ENCODE measurements at places on chromosomes 4 and X. TPM values are rescaled to one million over a fixed set of nuclear protein-coding genes. Genes with fewer than 3 reads are reported as not detected.
A peak's percentile ranks its signal among the peaks of the same experiment; 100 is the strongest.

Gene TMEM150C
- total RNA-seq, result 10.2 TPM

GRCh38 chr4:25953740-25954139 is 39.7 kb downstream of the SMIM20 start:
- no peak for DNase-seq

GRCh38 chrX:50567636-50568035 is 97.0 kb upstream of the DGKK start:
- DNase-seq, result no peak

Gene PRDM8
- total RNA-seq, result 7.5 TPM

GRCh38 chr4:141306331-141306730 is 85.6 kb downstream of the ZNF330 start:
- DNase-seq, result no peak

GRCh38 chr4:29704059-29704458 is 1016.1 kb upstream of the PCDH7 start:
- DNase-seq, result no peak

DNA sequence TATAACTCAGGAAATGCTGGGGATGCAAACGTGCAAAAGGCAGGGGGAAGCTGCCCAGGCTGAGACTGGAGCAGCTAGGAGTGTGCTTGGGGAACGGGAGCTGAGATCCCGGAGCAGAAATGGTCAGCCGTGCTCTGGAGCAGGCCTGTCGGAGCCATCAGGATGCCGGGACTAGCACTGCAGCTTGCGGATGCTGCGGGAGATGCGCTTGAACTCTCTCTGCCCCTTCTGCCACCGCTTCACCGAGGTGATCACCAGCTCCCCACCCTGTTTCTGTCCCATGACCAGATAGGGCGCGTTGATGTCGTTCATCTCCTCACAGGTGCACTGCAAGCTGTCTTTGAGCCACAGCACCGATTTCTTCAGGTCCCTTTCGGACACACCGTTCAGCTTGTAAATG is 7.6 kb downstream of the SFRP2 start:
- DNase-seq, result no peak

Gene SPANXD
- not detected for total RNA-seq

GRCh38 chrX:20364238-20364637 is 97.5 kb upstream of the RPS6KA3 start:
- no peak for DNase-seq

DNA sequence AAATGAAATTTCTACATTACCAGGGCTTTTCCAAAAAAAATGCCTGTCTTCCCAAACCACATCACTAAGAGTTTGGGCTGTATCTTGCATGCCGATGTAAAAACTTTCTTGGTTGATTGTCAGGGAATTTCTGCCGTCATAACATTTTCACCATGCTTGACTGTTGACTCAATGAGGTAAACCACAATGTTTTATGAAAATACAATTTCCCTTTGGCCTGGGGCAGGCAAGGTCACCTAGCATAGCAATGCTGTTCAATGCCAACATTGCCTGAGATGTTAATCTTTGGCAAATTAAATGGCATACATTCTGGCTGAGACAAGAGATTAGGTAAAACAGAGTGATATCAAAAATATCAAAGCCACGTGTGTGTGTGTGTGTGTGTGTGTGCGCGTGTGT is 137.1 kb upstream of the TBL1X start:
- DNase-seq, result no peak

DNA sequence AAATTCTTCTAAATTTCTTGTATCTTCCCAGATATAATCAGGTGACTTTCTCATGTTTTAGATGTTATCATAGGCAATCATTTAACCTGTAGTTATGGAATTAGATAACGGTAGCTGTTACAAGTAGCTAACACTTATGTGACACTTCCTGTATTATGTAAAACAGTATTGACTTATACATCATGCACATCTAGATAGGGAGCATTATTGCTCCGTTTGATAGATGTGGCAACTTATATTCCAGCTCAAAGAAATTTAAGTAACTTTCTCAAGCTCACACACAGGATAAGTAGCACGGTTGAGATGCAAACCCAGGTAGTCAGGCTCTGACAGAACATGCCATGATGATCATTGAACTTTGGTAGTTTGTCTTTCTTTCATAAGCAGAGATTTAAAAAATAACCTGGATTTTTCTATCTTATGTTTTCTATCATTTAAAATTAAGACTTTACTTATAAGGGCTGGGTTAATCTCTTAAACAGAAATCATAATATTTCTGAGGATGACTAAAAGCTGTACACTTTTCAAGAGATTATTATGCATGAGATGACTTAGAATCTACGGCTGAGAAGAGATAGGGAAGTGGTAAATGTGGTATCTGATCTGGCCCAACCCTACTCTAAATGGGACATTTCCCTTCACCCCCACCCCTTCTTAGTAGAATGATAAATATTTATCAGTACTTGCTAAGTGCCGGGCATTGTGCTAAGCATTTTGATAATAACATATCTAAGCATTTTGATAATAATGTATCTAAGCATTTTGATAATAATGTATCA is 69.1 kb upstream of the HPGD start:
- no peak for DNase-seq

DNA sequence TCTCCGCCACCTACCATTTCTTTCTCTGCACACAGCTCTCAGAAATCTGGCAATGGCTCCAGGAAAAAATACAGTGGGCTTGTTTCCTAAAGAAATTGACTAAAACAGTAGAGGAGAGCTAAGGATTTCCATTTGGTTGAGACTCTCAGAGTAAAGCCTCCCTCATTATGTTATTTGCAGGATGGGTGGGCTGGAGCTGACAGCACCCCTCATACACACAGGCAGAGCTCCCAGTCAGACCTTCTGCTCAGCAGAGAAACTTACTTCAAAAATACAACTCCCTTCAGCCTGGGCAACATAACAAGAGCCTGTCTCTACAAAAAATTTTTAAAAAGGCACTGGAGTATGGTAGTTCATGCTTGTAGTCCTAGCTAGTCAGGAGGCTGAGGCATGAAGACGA is 44.9 kb downstream of the ENPEP start:
- no peak for DNase-seq

DNA sequence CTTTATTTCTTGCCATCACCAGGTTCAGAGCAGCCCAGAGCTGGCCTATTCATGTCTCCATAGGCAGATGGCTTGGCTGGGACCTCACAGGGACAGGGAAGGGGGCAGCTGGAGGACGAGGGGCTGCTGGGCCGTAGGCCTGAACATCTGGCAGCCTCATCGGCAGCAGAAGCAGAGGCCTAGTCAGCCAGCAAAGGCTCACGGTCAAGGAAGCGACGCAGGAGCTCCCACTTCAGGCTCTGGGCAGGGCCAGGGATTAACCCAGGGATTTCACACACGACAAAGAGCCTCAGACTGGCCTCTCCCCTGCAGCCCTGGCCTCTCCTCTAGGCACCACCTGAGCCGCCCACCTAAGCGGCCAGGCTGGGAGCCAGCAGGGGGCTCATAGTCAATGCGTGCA is 46.0 kb upstream of the MAN2B2 start:
- DNase-seq, result no peak

GRCh38 chr4:131063878-131064277 is 1967.9 kb downstream of the C4orf33 start:
- DNase-seq, result no peak

- DNase-seq, result no peak
Observed at GRCh38 chrX:135340831-135341230, 31.6 kb downstream of the ETDC start.

DNA sequence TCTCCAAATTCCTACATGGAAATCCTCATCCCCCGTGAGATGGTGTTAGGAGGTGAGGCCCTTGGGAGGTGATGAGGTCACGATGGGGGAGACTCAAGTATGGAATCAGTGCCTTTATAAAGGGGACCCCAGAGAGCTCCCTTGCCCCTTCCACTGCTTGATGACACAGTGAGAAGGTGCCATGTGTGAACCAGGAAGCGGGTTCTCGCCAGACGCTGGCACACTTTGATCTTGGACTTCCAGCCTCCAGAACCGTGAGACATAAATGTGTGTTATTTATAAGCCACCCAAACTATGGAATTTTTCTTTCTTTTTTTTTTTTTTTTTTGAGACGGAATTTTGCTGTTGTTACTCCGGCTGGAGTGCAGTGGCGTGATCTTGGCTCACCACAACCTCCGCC is 237.6 kb downstream of the DHRSX start:
- no peak for DNase-seq

- no peak for DNase-seq
Observed at GRCh38 chr4:1775731-1776500, 17.2 kb upstream of the FGFR3 start.

Gene USP27X
- 5.4 TPM for total RNA-seq

Gene GPM6B
- total RNA-seq, result 47.2 TPM

GRCh38 chr4:8182858-8183725 is 16.0 kb upstream of the SH3TC1 start:
- peak; percentile 74 for DNase-seq

GRCh38 chrX:71489540-71489939 is 43.4 kb upstream of the OGT start:
- no peak for DNase-seq

GRCh38 chr4:93731456-93731855 is 97.1 kb upstream of the ATOH1 start:
- DNase-seq, result no peak

DNA sequence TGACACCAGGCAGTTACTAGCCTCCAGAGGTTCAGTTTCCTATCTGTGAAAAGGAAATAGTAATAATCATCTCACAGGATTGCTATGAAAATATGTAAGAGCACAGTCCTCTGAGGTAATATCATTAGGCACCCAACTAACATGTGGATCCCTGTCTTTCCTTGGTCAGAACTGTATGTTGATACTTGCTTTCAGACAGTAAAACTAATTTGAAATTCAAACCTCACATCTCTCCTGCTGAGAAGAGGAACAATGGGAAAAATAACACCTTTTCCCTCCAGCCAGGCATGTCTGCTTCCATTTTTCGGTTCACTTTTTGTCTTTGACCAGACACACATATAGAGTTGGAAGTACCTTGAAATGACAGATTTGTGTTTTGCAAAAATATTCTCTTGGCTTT is 262.7 kb downstream of the IL15 start:
- no peak for DNase-seq

DNA sequence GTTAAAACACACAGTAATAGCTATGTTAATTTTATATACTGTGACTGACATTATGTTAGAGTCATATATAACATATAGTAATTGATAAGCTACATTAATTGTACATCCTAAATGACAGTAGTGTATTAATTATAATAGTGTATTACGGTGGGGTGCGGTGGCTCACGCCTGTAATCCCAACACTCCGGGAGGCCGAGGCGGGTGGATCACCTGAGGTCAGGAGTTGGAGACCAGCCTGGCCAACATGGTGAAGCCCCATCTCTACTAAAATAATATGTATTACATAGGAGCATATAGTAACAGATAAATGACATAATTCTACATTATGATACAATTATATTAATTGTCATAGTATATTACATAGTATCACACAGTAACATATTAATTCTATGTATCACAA is 12.2 kb downstream of the ASMTL start:
- no peak for DNase-seq

DNA sequence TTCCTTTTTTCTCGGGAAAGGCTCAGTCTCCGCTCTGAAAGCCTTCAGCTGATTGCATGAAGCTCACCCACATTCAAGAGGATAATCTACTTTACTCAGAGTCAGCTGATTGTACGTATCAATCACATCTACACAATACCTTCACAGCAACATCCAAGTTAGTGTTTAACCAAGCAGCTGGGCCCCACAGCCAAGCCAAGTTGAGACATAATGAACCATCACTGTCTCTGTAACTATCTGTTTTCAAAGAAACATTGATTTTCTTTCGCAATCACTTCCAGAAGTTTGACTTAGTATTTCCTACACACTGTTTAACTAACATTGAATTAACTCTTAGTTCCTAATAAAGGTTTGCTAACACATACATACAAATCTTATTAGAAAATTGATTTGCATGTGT is 40.3 kb downstream of the RWDD4 start:
- no peak for DNase-seq

DNA sequence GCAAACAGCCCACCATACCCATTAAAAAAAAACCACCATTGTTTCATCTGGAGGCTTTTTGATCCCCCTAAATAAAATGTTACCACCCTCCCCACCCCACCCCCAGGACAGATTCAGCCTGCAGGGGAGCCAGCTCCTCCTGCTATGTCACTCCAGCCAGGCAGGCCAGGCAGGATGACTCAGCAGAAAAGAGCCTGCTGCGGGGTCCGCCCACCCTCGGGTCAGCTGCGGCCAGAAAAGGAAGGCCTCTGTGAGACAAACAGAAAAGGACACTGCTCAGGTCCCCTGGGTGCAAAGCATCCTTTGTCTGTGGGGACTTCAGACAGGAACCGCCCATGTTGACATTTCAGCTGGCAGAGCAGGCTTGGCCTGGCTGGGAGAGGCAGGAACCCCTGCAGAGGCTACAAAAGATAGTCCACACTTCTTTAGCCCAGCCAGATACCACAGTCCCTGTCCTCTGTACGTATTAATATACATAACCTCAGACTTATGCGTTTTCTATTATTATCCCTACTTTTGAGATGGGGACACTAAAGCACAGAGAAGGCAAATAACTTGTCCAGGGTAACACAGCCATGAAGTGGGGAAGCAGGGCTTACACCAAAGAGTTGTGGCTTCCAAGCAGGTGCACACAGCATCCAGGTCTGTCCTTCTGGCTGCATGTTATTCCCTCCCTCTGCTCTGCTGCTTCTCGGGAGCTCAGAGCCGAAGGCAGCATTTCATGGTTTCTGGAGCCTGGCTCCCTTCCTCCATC is 147.7 kb downstream of the CPEB2 start:
- DNase-seq, result peak; percentile 25

Gene CENPVL1
- total RNA-seq, result not detected

- no peak for DNase-seq
Observed at GRCh38 chrX:3216581-3217180, 129.8 kb downstream of the MXRA5 start.

GRCh38 chr4:165464813-165465381 is 86.1 kb downstream of the CPE start:
- DNase-seq, result no peak

DNA sequence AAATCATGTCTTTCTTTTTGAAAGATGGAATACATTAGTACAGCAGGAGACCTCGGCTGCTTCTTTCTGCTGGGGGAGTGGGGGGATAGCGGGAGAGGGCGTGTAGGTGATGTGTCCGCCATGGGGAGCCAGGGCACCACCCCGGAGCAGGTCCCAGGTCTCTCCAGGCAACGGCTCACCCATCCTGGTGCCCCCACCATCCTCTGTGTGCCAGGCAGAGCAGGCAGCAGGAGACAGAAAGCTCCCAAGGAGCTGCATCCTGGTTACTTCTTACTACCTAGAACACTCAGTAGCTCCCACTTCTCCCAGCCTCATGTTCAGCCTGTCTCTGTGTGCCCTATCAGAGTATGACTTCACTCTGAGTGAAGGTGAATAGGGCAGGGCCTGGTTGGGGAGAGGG is 23.6 kb downstream of the TNIP2 start:
- DNase-seq, result no peak

GRCh38 chr4:68249434-68249833 is 3.9 kb upstream of the TMPRSS11B start:
- DNase-seq, result no peak

DNA sequence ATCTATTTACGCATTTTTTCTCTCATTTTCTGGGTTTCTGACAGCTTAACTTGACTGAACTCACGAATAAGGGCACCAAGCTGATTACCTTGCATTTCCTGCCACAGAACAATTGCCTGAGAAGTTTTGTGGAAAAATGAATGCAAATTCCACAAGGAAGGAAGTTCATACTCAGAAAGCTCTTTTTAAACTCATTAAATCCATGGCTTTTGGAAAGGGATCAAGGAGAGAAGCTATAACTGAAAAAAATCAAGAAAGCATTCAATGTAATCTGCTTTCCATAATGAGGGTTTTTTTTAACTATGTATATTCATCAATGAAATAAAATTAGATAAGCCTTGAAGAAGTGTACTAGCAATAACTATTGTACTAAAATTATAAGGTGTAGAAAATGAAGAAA is 252.5 kb downstream of the GPM6A start:
- DNase-seq, result no peak

Gene ATRX
- total RNA-seq, result 236 TPM
